ENCODE measurements at places on chromosomes 1 and 21. TPM values are rescaled to one million over a fixed set of nuclear protein-coding genes. Genes with fewer than 3 reads are reported as not detected.

The FCMR gene
- total RNA-seq: not detected

- no peaks in the 10 kb centered on the region for H3K4me1 ChIP-seq
- no peaks in the 10 kb centered on the region for H3K36me3 ChIP-seq
- DNase-seq: no peak
- no peaks in the 10 kb centered on the region for H3K27me3 ChIP-seq
- no peak overlapping the region for H3K4me3 ChIP-seq
Measured at GRCh38 chr1:181341026-181341632, 142.2 kb upstream of the CACNA1E start.

DNA sequence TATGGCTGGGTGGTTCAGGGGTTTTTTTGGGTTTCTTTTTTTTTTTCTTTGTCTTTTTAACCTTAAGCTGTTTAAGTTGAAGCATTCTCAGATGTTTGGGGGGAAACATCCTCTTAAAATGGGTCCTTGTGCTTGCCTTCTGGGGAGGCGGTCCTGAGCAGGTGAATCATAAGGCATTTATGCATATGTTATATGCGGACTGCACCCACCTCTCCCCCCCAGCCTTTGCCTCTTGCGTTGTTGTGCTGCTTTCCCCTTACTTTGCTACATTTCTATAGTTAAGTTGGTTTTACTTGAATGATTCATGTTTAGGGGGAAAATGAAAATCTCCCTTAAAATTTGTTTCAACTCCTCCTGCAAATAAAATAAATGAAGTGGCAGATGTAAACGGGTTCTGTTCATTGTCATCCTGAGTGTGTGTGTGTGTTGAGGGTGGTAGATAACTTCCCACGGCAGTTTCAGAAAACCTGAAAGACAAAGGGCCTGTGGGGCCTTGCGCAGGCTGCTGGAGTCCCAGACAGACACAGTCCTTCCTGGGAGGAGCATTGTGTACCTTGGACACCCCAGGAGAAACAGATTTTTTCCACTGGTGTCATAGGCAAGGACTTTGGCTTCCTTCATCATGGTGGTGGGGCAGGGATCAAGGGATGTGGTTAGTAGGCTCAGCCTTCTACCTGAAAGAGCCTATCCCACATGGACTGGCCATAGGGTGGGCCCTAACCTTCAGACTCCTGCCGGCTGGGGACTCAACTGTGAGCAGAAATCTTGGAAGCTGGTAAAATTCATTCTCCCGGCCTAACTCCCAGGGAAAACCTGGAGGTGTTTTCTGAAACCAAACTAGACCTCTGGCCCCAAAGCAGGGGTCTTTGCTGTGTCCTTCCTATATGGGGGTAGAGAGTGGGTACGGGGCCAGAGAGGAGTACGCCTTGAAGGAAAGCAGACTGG lies 926 bp upstream of the SH3D21 start:
- no peak for DNase-seq
- no peak overlapping the region for H3K27ac ChIP-seq
- no peak overlapping the region for H3K4me3 ChIP-seq

GRCh38 chr1:230351983-230352382 lies 74.1 kb downstream of the PGBD5 start:
- H3K4me1 ChIP-seq: peaks cover 5% of the 10 kb centered on the region
- H3K4me3 ChIP-seq: no peak overlapping the region
- H3K27me3 ChIP-seq: no peaks in the 10 kb centered on the region
- no peaks in the 10 kb centered on the region for H3K36me3 ChIP-seq
- DNase-seq: no peak
- H3K27ac ChIP-seq: no peak overlapping the region

- H3K27me3 ChIP-seq: no peaks in the 10 kb centered on the region
- no peaks in the 10 kb centered on the region for H3K4me1 ChIP-seq
- no peaks in the 10 kb centered on the region for H3K36me3 ChIP-seq
- no peak for DNase-seq
- H3K4me3 ChIP-seq: no peak overlapping the region
Measured at GRCh38 chr1:84774669-84775534, 84.6 kb upstream of the SSX2IP start.

- no peak overlapping the region for H3K4me3 ChIP-seq
- no peak overlapping the region for H3K27ac ChIP-seq
- H3K4me1 ChIP-seq: no peaks in the 10 kb centered on the region
Measured at GRCh38 chr1:5296557-5297179, 642.3 kb downstream of the AJAP1 start.

GRCh38 chr1:30469426-30469825 lies 254.0 kb downstream of the MATN1 start:
- DNase-seq: no peak
- H3K27ac ChIP-seq: no peak overlapping the region
- H3K4me3 ChIP-seq: no peak overlapping the region
- no peaks in the 10 kb centered on the region for H3K36me3 ChIP-seq

DNA sequence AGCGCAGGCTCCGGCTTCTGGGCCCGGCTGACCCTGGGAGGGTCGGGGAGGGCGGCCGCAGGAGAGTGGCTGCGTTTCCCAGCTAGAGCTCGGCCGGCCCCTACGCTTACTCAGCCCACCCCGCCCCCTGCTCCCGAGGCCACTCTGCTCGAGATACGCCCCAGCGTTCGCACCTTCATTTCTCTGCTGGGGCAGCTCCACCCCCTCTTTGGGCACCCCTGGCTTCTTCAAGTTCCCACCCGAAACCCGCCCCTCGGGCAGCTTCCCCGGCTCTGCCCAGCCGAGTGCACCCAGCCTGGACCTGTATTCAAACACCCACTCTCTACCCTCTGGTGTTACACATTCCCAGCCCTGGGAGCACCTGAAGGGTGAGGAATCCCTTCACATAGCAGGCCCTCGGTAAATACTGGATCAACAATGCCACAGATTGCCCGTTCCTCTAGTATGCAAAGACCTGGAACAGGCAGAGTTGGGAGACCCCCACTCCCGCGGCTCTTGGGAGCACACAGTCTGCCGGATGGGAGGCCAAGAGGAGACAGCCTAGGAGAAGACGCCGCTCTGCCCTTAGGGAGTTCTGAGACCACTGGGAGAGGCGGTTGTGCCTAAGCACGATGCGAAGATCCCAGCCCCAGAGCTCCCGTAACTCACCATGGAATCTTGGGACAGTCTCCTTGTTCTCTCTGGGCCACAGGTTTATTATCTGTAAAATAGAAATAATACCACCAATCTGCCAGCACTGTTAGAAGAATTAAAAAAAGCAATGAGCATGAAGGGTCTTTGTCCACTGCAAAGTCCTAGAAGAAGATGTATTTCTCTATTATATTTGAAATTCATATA lies 566 bp upstream of the PAQR7 start:
- peak overlapping the region; percentile 86 for H3K4me3 ChIP-seq
- peak overlapping the region; percentile 79 for H3K27ac ChIP-seq
- peaks cover 3% of the 10 kb centered on the region for H3K4me1 ChIP-seq
- no peaks in the 10 kb centered on the region for H3K27me3 ChIP-seq
- H3K36me3 ChIP-seq: no peaks in the 10 kb centered on the region
- DNase-seq: peak; percentile 26

- no peak overlapping the region for H3K4me3 ChIP-seq
- no peaks in the 10 kb centered on the region for H3K27me3 ChIP-seq
- H3K4me1 ChIP-seq: no peaks in the 10 kb centered on the region
- peak overlapping the region; percentile 5 for H3K27ac ChIP-seq
- H3K36me3 ChIP-seq: peaks cover 17% of the 10 kb centered on the region
- DNase-seq: no peak
Measured at GRCh38 chr1:226355669-226356551, 46.9 kb upstream of the LIN9 start.

All from thoracic aorta (tissue), 2 donors.